Large intestine (tissue), 12 donors: ENCODE measurements at places on chromosomes 1 and 21. TPM values are rescaled to one million over a fixed set of nuclear protein-coding genes. Genes with fewer than 3 reads are reported as not detected.
A peak's percentile ranks its signal among the peaks of the same experiment; 100 is the strongest.

DNA sequence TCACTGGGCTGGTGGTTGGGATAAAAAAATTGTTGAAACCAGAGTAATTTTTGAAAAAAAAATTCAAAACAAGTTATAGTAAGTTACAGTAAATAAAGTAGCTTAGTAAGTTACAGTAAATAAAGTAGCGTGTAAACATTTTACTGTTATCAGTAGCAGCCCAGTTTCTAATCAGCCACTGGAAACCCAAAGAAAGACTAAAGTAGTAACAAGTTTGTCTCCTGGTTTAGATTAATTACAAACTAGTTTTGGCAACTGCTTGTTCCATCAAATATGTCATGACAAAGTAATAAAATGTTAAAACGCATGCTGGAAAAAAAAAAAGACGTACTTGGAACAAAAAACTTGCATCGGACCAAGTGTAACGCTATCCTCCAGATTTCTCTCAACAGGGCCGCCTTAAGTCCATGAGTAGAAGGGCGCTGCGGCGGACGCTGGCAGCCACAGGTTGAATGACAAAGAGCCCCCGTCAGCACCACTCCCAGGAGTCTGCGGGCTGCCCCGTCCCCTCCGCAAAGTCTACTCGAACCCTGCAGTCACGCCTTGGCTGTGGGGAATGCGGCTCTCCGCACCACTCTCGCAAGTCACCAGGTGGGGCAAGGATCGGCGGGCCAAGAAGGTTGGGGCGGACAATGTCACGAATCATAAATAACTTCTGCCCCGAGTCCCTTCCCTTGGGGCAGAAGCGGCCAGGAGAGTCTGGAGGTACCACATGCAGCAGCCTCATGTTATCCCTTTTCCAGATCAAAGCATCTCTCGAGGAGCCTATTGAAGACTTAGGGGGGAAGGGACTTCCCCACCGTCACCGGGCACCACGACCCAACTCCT lies 837 bp downstream of the SLC16A1 start:
- DNase-seq = peak; percentile 84

Gene PLXNA2
- polyA plus RNA-seq = 11.7 TPM

DNA sequence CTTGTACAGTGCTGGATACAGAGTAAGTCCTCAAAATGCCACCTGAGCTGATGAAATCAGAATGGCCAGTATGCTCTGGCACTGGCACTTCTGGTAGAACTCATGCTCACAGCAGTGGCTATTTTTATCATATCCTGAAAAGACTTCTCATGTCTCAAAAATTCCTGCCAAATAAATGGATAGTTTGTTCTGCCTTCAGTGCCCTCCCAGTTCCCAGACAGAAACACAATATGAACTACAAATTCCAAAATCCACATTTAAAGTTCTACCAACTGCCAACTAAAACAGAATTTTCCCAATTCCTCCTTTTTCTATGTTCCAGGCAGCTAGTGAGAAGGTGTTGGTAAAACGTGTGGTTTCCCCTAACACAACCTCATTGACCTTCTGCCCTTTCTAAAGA lies 51.4 kb upstream of the RGS1 start:
- no peak for DNase-seq

GRCh38 chr1:85612704-85613361 lies 32.3 kb downstream of the CCN1 start:
- peak; percentile 86 for DNase-seq

DNA sequence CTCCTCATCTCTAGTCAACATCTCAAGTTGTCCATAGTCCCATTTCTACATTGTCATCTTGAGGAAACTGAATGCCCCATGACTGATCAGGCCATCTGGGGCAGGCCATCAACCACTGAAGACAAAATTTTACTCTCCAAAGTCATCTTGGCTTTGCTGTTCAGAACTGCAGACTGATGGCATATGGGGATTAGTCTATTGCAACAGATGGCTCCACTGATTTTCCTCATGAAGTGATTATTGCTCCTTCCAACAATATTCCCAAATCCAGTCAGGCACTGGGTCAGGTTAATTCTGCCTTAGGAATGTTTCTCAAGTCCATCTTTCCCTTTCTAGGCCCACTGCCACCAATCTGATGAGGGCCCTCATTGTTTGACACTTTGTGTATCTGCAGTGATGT lies 101.7 kb downstream of the ESRRG start:
- no peak for DNase-seq

GRCh38 chr21:45110873-45111624 lies 36.7 kb downstream of the ADARB1 start:
- DNase-seq = no peak

DNA sequence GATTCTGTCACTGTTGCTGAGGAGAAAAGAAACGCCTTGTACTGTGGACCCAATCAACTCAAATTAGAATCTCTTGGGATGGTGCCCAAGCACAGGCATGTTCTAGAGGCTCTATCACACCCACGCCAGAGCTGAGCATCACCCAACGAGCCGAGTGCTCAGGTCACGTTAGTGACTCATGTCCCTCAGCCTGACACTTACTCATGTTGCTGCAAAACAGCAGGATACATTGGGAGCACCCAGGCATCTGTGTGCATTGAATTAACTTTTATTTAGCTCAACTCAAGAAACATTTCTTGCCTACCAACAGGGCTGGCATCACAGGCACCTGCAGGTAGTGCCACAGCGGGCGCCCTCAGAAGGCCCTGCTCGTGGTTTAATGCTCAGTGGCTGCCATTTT lies 149.8 kb downstream of the ETS2 start:
- no peak for DNase-seq

GRCh38 chr1:35379317-35380000 lies 111.0 kb downstream of the ZMYM4 start:
- DNase-seq = no peak

DNA sequence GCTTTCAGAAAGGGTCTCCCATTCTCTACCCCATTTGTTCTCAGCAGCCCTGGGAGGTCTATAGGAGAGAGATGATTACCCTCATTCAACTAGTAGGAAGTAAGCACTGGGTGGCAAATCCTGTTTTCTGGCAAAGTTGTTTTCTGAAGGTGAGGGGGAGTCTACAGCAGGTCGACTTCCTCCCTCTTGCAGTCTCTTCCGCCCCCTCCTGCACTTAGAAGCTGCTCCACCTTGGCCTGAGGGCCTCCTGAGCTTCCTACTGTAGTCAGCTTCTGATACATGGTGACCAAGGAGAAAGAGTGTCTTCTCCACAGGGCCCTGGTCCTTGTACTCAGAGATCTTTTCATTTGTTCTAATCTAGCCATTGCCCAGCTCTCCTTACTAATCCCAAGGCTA lies 93.1 kb downstream of the RGL1 start:
- no peak for DNase-seq

- DNase-seq = no peak
These were observed 27.2 kb upstream of the SELENON start for GRCh38 chr1:25772692-25773245.

- no peak for DNase-seq
These were observed 2.2 kb upstream of the ZBTB7B start for GRCh38 chr1:155000411-155000725.

- no peak for DNase-seq
These were observed 32.2 kb downstream of the SNX27 start for GRCh38 chr1:151644001-151644400.

Gene CFHR4
- polyA plus RNA-seq = not detected

DNA sequence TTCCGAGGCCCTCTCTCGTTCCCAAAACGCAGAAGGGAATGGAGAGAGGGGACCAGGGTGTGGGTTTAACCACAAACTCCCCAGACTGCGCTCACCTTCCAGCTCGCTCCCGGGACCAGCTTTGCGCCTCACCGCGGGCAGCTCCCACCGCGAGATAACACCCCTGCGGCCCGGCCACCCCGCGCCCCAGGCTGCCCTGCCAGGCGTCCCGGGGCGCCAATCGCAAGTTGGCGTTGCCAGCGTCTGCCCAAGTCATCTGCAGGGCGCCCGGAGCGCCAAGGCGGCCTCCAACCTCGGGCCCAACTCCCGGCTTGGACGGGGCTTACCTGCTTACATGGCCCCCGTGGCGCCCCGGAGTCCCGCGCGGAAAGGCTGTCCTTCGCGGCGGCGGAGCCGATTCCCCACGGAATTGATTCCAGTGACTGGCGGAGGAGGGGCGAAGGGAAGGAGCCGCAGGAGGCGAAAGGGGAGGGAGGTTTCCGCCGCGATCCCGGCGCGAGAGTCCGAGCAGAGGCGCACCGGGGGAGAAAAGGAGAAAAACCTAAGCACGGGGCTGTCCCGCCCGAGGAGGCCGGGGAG lies 456 bp downstream of the PTPN14 start:
- DNase-seq = peak; percentile 29

GRCh38 chr21:18499761-18500376 lies 96.3 kb upstream of the TMPRSS15 start:
- DNase-seq = peak; percentile 9

DNA sequence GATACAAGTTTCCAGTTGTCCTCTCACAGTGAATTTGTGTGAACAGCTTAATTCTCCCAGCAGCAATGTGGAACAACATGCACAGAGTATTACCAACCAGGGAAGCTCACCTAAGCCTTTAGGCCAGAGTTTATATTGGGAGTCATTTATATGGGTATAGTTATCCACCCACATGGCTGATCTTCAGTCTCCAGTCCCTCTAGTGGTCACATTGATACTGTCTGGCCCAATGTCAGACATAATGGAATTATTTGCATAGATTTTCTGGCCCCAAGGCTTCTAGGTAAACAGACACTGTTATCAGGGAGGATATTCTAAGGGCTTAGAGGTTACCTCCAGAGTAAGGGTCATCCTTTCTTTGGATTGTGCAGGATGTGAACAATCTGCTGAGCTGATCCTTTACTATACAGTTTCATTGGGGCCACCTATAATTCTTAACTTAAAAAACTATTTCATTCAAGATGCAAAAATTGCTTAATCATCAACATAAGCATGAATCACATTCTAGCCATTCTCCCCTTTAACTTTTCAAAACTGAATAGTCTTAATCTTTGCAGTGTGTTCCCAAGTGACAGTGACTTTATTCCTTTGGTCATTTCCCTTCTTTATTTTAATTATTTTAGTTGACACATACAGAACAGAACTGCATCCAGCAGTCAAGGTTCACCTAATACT lies 210.9 kb downstream of the LTN1 start:
- DNase-seq = no peak

Gene MPL
- 0.21 TPM for polyA plus RNA-seq

- DNase-seq = no peak
These were observed 164.2 kb downstream of the HIVEP3 start for GRCh38 chr1:41754540-41754939.

- DNase-seq = no peak
These were observed 138.4 kb downstream of the HIVEP3 start for GRCh38 chr1:41780322-41780721.

DNA sequence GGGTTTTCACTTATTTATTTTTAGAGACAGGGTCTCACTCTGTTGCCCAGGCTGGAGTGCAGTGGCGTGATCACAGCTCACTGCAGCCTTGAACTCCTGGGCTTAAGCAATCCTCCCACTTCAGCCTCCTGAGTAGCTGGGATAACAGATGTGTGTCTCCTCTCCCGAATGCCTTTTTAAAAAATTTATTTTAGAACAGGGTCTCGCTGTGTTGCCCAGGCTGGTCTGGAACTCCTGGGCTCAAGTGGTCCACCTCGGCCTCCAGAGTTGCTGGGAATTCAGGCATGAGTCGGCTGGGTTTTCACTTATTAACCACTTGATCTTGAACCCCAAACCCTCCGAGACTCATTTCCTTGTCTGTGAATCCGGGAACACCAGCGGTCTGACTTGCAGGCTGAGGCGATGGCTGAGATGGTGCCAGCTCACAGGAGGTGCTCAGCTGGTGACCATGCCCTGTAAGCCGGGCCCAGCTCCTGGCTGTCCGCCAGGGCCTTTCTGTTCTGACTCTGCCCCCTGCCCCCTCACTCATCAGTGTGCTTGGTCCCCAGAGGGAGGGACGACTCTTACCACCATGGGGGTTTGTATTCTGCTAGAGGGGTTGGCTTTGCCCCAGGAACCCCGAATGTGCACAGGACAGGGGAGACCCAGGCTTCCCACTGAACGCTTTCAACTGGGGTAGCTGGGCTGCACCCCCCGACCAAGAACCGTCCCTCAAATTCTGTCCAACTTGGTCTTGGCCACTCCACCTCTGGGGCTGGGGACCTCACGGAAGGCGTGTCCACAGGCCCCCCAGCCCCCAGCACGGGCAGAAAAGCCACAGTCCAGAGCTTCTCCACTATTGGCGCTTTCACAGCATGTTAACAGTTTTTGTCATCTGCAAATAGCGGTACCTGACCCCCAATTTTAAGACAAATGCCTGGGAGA lies 22.5 kb downstream of the MMEL1 start:
- no peak for DNase-seq

- peak; percentile 85 for DNase-seq
These were observed 14.9 kb upstream of the MED18 start for GRCh38 chr1:28313702-28314546.

Gene MIS18A
- 15.4 TPM for polyA plus RNA-seq

Gene ACTL8
- polyA plus RNA-seq = not detected

DNA sequence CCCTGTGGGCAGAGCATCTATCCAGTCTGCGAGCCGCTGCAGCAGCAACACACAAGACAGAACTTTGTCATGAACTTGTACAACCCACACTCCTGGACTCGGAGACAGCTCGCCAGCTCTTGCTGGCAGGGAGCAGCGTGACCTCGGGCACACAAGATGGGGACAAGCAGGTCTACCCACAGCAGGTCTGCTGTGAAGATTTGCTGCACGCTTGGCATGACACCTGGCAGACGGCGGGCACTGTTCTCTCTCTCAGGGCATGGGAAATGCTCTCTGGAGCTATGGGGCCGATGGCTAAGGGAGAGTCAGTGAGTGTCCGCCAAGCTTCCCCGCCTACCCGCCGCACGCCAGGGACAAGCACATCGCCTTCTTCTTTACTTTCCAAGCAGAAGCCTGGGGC lies 90.0 kb downstream of the STUM start:
- no peak for DNase-seq

Gene VHLL
- polyA plus RNA-seq = not detected

DNA sequence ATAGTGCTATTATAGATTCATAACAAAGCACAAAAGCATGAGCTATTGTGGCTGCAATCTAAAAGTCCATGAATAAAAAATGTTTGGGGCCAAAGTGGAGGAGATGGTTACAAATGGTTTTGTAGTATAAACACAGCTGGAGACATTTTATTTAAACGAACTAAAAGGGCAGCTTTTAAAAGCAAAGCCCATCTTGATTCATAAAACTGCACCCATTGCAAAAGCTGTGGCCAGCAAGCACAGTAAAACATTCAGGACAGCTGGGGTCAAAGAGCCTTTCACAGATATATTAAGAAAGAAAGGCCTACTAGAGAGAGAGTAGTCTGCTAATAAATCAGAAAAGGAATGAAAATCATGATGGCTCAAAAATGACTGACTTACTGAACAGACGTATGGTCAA lies 520.8 kb downstream of the NUF2 start:
- DNase-seq = no peak
